T-helper 2 cell (primary cell): ENCODE measurements at places on chromosomes 4 and X.

DNA sequence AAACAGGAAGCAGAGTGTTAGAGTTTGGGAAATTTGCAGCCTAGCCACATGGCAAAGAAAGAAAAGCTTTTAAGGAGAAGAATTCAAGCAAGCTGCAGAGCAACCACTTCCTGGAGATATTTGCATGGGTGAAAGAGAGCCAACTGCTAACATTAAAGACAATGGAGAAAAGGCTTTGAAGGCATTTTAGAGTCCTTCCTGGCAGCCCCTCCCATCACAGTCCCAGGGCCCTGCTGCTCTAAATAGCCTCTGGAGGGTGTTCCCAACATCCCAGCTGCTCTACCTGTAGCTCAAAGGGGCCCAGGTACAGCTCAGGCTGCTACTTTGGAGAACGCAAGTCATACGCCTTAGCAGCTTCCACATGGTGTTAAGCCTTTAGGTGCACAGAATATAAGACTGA lies 235.9 kb upstream of the FMR1 start:
- no peak for DNase-seq

DNA sequence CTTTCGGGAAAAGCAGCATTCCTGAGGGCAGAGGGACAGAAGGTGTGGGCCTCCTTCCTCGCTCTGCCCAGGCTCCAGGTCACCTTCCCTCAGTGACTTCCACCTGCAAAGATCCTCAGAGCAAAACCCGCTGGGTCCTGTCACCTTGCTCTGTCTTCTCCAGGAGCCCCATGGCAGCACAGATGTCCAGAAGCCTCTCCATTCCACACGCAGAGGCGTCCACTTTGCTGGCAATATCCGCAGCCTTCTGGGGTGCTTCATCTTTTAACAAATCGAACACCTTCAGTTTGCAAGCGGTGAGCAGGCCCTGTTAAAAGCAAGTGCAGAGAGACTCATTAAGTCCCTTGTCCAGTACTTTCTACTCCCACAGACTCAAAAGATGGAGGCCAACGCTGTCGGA lies 27.3 kb downstream of the ASMTL start:
- no peak for DNase-seq

- no peak for DNase-seq
Measured at GRCh38 chrX:123274796-123275195, 90.7 kb downstream of the GRIA3 start.

DNA sequence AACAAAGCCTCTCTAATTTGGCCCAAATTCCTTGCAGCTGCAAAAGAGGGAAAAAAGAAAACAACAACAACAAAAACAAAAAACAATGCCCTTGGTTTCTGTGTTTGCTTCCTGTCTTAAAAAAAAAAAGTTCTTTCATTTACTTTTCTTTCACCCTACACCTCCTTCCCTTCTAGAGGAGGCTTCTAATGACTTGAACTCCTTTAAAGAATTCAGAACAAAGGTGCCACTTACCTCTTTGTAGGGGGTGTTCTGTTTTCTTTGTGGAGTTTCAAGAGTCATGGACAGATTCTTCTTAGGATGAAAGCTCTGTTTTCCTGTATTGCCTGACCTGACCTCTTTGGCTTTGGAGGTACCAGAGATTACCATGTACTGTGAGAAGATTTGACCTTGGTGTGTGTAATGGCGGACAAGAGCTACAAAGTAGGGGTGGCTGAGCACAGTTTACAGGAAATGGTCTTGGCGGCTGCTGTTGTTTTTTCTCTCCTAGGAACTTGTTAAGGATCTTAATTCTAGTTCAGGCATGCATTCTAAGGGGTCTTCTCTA lies 72.4 kb upstream of the S100G start:
- no peak for DNase-seq

DNA sequence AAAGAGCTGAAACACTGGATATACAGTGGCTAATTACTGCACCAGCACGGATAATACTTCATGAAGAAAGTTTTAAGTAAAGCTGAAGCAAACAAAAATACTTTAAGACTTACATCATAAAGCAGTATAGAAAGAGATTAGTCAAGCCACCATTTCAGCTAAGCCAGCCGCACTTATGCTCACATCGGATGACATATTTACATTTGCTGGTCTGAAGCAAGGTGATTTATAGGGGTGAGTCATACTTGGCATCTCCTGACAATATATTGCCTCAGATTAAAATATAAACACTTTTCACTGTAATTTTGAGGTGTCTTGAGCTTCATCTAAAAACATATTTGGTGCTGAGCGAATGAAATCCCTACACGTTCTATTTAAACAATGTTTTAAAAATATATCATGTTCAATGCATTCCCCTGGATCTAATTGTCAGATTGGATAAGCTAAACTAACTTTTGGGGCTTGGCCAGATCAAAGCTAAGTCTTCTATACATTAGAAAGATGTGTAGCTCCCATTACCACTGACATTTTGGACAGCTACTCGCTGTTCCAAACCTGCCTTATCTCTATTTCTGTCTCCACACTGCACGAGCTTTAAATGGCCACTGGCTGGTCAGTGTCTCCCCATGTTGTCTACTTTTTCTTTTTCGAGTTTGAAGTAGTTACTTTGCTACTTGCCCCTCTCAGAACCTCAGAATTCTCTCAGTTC lies 103.2 kb downstream of the VCX2 start:
- no peak for DNase-seq

- no peak for DNase-seq
Measured at GRCh38 chrX:125998432-125998831, 167.7 kb downstream of the DCAF12L2 start.

- peak; percentile 7 for DNase-seq
Measured at GRCh38 chrX:15750611-15751154, 12.6 kb downstream of the CA5B start.

- DNase-seq = no peak
Measured at GRCh38 chr4:77146186-77147078, 10.6 kb upstream of the CCNG2 start.

- DNase-seq = no peak
Measured at GRCh38 chr4:176817204-176817603, 24.5 kb upstream of the VEGFC start.

DNA sequence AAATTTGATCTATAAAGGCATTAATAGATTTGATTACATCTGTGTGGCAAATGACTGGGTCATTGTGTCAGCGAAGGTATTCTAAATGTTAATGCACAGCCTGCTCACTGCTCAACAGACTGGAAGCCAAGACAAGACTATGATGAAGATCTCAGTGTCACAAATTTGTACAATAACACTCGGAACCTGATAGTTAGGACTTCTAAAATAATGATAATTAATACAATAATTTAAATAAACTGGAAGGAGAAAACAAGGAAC lies 217.4 kb downstream of the CENPC start:
- DNase-seq = no peak

- DNase-seq = no peak
Measured at GRCh38 chr4:55028196-55028595, 97.2 kb downstream of the KDR start.

- no peak for DNase-seq
Measured at GRCh38 chr4:16884673-16885460, 13.6 kb downstream of the LDB2 start.
